Thoracic aorta (tissue), 2 donors: ENCODE measurements at places on chromosomes 2 and 18. TPM values are rescaled to one million over a fixed set of nuclear protein-coding genes. Genes with fewer than 3 reads are reported as not detected.

The SCYGR4 gene
- total RNA-seq: not detected

The SCN3A gene
- 6.0 TPM for total RNA-seq

The CDK15 gene
- 8.3 TPM for total RNA-seq

GRCh38 chr2:189821953-189822748 is 37.9 kb downstream of the PMS1 start:
- no peaks in the 10 kb centered on the region for H3K27me3 ChIP-seq
- H3K4me1 ChIP-seq: peaks cover 10% of the 10 kb centered on the region

GRCh38 chr2:73250872-73251846 is 17.1 kb downstream of the CCT7 start:
- no peak overlapping the region for H3K27ac ChIP-seq
- H3K36me3 ChIP-seq: peaks cover 68% of the 10 kb centered on the region
- no peaks in the 10 kb centered on the region for H3K27me3 ChIP-seq
